Anterior cingulate cortex (tissue), 58 donors: ENCODE measurements at places on chromosomes 4 and X.
A peak's percentile ranks its signal among the peaks of the same experiment; 100 is the strongest.

DNA sequence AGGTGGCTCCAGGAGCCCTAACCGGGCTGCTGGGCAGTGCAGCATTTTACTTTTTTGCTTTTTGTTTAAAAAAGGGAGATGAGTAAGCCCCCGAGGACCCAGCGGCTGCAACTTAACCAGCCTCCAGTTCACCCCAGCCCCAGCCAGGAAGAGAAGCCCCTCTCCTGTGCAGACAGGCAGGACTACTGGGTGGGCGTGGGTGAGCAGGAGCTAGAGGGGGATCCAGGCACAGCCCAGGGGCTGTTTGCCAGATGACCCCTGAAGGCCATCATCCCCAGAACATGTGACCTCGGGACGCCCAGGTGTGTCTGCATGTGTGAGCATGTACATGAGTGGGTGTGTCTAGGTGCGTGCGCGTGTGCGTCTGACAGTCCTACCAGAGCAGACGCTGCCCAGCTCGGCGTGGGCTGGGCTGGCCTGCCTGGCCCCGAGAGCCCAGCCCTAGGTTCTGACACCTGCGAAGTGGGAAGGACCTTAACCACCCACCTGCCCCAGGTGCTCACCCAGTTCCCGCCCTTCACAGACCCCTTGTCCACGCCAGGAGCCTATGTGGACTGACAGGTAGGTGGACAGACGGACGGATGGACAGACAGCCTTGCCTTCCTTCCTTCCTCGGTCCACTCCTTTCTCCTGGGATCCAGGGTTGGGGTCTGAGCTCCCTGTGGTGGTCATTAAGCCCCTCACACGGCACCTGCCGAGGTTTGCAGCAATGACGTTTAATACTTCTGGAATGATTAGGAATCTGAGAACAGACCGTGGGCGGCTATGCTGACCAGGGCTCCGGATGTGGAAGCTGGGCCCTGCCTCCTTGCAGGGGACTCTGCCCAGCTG is 7.8 kb upstream of the HAUS3 start:
- no peak for DNase-seq

DNA sequence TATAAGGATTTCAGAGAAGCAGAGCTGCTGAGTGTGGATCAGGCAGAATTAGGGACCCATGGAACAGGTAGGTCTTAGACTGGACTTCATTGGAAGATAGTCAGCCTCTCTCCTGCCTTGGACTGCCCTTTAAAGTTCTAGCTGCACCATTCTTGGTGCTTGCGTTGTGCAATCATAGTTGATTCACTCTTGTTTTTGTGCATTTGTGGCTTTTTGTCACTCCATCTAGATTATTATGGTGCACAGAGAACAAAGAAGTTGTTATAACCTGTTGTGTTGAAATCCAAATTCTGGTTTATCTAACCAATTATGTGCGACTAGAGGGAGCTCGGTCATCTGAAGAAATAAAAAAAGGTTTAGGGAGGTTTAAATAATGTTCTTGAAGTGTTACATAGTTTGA is 59.3 kb downstream of the JADE1 start:
- no peak for DNase-seq

- no peak for DNase-seq
Observed at GRCh38 chr4:168717847-168718246, 221.0 kb downstream of the PALLD start.

- no peak for DNase-seq
Observed at GRCh38 chr4:188596021-188596420, 456.8 kb downstream of the TRIML1 start.

- no peak for DNase-seq
Observed at GRCh38 chr4:45064741-45065140, 338.4 kb upstream of the GNPDA2 start.

- no peak for DNase-seq
Observed at GRCh38 chr4:17526695-17527477, 11.9 kb downstream of the CLRN2 start.

DNA sequence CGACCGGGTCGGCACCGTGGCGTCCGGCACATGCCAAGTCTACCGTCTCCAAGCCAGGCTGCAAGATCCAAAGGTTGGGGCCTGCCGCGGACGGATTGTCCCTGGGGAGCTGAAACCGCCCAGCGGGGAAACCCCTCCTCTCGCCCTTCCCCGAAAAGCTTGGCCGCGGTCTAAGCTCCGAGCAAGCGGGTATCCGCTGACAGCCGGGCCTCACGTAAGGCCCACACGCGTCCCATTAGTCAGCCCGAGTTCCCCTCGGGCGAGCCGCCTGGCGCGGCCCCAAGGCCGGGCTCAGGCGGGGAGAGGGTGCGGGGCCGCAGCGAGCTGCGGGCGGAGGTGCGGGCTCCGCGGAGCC is 6.8 kb upstream of the BCOR start:
- DNase-seq, result no peak

- DNase-seq, result no peak
Observed at GRCh38 chr4:44558031-44558605, 93.3 kb downstream of the YIPF7 start.

DNA sequence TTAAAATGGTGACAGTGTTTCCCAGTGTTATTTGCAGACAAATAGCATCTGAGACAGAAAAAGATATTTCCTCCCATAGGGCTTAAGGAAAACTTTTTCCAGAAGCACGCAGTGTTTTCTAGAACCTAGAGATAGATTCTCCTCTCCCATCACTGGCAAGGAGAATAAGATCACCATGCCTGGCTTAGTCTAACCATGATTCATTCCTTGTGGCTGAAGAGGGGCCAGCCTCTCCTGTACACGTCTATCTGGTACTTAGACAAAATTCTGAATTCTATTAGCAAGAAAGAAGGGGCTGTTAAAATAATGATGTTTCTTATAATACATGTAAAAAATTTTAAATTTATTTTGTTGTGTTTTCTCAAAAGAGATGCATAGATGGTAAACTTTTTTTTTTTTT is 296.1 kb upstream of the LDB2 start:
- no peak for DNase-seq

DNA sequence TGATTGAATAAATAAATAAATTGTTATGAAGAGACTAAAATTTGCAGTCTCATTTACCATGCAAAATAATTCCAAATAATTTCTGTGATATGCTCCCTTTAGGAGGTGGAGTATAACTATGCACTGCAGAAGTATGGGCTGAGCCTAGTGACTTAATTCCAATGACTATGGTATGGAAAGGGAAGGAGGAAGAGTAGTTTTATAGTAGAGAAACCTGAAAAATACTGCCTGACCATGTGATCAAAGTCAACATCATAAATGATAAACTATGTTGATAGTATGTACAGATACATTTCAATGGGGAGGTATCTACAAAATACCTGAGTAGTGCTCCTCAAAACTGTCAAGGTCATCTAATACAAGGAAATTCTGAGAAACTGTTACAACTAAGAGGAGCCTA is 14.6 kb downstream of the CXCL8 start:
- DNase-seq, result no peak

DNA sequence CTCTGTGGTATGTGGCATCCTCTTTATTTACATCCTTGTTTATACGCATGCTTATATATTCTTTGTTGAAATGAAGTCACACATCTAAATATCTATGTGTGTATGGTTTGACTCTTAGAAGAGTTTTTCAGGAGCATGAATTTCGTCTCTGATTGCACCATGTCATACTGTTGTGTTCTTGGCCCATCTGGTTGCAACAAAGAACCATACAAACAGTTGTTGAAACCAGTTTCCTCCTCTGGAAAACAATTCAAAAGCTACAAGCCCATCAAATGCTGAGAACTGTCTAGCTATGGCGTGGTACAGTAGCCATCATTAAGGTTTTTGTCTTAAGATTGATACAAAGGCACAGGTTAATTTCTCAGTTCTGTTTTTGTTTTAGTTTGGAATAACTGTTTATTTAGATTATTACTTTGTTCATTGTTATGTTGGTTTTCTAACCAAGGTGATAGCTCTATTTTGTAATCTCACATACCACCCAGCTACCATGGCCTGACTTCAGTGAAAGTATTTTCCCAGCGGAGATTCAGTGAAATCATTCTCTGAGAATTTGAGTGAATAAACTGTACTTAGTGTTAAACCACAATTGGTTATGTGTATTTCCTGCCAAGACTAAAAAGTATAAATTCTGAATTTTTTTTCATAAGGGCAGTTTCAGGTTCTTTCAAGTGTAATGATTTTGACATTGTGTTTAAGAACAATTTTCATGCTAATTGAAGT is 91.0 kb downstream of the ARHGAP24 start:
- no peak for DNase-seq

- DNase-seq, result no peak
Observed at GRCh38 chrX:40016749-40017148, 81.0 kb downstream of the BCOR start.

GRCh38 chrX:2867206-2867605 is 38.5 kb downstream of the GYG2 start:
- DNase-seq, result no peak

GRCh38 chrX:137930533-137930932 is 364.6 kb downstream of the ZIC3 start:
- no peak for DNase-seq

- no peak for DNase-seq
Observed at GRCh38 chr4:124184792-124185191, 527.7 kb downstream of the ANKRD50 start.

GRCh38 chr4:54723220-54723619 is 65.5 kb downstream of the KIT start:
- DNase-seq, result no peak

DNA sequence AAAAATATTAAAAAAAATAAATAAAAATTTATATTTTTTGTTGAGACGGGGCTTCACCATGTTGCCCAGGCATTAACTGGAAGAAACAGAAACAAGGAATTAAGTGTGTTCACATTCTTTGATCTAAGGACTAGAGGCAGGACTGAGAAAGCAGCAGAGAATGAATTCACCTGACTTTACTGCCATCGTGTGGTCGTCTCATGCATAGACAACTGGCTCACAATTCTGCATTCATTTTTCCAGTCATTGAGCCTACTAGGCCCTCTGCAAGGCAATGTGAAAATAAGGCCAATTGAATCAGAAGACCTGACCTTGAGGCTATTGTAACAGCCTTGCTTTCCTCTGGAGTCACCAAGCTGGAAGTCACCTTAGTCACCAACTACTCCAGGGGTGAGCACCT is 37.4 kb downstream of the LHFPL1 start:
- peak; percentile 15 for DNase-seq

DNA sequence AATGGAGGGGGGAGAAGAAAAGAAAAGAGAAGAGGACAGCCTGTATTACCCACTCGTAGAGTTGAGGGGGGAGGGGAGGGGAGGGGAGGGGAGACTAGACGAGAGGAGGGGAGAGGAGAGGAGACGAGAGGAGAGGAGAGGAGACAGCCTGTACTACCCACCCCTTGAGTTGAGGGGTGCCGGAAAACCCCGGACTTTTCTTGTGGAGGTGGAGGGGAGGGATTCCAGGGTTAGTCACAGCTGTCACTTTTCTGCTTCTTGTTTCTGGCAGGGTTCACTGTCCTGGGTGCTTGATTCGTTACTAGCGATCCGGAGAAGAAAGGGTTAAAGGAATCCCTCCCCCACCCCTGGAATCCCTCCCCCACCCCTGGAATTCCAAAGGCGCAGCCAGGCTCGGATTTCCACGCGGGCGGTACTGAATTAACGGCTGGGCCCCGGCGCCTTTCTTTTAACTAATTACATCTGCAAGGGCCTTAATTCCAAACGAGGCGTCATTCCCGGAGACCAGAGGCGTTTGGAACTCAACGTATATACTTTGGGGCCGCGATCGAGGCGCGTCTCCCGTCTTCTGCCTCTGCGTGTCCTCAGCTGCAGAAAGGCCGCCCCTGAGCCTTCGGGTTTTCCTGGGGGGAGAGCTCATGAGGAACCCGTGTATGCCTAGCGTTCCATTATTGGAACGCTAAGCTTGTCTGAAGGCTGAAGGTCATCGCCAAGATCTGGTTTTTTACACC is 20.1 kb upstream of the CSF2RA start:
- DNase-seq, result no peak

GRCh38 chrX:37783305-37783704 is 3.4 kb downstream of the CYBB start:
- no peak for DNase-seq

DNA sequence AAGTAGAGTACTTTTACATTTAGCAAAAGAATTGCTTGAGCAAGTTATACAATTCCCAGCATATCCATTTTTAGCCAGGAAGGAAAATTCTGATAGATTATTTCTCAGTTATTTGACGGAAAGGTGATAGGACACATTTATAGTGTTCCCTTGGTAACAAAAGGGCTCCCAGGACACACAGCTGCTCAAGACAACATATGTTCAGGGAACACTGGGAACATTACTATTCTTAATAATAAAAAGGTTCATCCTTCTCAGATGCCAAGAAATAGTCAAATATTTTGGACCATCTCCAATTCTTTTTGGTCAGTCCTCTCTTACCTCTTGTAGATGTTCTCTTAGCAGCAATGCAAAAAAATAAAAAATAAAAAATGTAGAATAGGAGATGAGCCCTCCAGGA is 66.8 kb upstream of the SMAD1 start:
- DNase-seq, result no peak

DNA sequence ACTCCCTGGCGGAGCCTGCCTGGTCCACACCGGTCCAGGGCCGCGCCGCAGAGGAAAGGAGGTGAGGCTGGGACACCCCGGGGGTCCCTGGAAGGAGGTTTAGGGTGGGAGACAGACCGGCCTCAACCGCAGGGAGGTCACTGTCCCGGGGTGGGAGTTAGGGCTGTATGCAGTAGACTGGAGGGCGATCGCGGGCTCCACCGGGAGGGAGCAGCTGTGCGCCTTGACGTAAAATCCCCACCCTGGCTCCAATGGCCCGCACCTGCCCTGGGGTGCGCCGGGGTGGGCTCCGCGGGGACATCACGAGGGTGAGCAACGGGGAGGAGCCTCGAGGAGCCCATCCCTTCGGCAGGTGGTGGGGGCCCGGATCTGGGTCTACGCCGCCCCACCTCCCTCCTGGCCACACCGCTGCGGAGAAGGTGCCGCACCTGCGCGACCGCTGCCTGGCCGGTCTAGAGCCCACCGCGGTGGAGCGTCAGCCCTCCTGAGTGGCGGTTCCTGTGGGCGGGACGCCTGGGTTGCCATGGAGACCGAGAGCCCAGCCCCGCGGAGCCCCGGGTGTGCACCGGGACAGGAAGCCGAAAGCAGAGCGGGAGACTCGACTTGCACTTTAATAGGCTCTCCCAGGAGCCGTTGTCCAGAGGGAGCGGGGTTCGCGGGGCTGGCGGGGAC is 105.1 kb downstream of the ADRA2C start:
- DNase-seq, result no peak

DNA sequence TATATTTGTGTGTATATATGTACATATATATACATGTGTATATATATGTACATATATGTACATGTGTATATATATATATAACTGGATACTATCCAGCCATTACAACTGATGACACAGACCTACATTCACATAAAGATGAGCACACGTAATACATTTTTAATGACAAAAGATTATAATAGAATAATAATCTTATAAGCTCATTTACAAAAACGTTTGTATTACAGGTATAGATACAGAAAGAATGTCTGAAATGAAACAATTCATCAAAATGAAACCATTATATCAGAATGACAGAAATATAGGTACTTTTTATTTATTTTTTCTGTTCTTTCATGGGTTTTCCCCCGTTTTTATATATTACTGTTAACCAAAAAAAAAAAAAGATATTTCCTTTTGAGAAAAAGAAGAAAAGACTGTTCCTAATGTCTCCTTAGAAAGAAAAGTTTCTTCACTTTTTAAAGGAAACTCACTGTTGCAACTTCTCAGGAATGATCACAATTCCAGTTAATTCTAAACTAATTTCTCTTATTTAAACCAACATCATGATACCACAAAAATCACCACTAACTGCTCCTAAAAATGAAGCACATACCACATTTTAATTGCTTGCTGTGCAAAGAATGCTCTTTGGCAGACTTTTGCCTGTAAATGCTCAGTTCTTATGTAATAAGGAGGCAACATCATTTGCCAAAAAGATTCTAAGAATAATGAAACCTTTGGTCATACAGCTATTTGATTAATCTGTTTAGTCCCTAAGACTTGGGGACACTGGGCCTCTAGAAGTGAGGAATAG is 18.9 kb downstream of the LEF1 start:
- no peak for DNase-seq

- no peak for DNase-seq
Observed at GRCh38 chr4:95288552-95288951, 260.2 kb downstream of the UNC5C start.
